ENCODE measurements at places on chromosomes 3 and 15.

GRCh38 chr15:31597466-31597865, 270.8 kb downstream of the KLF13 start:
- no peak for DNase-seq

- DNase-seq: no peak
These were observed 31.0 kb downstream of the FGD5 start for GRCh38 chr3:14849638-14850230.

DNA sequence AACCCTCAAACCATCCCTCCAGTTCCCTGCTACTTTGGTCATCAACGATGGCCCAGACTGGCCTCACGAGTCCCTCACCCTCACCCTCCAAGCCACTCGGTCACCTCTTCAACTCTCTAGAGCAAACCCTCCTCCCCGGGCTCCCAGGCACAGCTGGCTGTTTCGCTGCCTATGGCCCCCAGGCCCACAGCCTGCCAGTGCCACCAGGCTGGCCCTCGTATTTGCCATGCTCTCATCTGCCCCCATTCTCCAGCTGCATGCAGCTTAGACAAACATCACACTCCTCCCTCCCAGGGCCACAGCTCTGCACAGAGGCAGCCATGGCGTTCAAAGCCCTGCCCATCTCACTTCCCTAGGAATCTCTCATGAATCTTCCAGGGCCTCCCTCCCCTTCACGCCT, 13.8 kb downstream of the RAB43 start:
- no peak for DNase-seq

DNA sequence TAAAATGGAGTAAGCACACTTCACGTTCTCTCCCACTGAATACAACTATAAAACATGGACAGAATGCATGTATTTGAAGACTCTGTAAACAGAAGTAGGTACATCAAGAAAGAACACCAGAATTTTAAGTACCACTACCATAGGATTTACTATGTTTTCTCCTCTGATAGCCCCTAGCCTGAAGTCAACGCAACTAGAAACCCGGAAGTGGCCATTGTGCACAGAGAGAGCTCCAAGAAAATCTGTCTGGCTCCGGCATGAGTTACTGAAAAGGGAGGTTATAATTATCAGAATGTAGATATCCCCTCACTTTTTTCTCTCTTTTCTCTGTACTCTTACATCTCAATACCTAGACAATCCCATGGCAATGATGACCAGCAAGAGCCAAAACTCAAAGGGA, 23.8 kb downstream of the KBTBD12 start:
- DNase-seq: no peak

DNA sequence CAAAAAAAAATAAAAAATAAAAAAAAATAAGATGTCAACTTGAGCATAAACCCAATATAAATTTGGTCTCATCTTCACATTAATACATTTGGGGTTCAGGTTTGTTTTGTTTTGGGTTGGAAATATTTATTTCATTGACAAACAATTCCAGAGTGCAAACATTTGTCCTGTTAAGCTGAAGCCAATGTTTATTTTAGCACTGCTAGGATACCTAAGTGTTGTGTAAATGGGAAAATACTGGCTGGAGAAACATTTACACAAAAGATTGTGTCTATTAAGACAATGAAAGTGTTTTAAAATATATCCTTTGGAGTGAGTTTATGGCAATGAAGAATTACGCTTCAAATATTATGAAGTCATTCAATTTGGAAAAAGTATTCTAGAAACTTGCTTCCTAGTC, 91.1 kb downstream of the MEIS2 start:
- no peak for DNase-seq

- no peak for DNase-seq
These were observed 207.4 kb upstream of the HES1 start for GRCh38 chr3:193928354-193929209.

DNA sequence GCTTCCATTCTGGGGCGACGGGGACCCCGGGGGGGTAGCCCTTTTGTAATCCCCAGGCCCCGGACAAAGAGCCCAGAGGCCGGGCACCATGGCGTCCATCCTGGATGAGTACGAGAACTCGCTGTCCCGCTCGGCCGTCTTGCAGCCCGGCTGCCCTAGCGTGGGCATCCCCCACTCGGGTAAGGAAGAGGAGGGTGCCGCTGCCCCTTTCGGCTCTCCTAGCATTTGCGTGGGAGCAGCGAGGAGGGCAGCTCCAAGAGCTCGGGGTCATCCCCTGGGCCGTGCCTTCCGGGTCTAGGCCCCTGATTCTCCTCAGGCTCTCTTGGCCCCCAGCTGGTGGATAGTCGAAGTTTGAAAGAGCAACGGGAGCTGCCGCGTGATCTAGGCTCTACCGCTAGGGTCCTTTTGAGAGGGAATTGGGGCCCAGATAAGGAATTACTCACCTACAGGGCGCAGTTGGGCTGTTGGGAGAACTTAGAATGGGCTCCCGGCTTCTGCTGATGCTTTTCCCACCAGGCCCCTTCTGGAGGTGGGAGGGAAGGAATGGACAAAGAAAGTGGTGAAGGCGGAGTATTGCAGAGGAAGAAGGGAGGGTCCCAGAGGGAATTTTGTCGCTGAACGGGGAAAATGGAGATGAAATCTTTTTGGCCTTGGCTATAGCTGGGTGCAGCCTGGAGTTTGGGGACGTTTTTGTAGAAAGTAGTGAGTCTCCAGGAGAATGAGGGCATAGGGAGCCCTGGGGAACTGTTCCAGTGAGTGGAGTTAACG, 615 bp downstream of the VPS18 start:
- peak; percentile 32 for DNase-seq

- no peak for DNase-seq
These were observed 129.7 kb upstream of the TPM1 start for GRCh38 chr15:62912808-62913207.

GRCh38 chr15:99307735-99308134, 56.5 kb downstream of the LRRC28 start:
- DNase-seq: no peak

DNA sequence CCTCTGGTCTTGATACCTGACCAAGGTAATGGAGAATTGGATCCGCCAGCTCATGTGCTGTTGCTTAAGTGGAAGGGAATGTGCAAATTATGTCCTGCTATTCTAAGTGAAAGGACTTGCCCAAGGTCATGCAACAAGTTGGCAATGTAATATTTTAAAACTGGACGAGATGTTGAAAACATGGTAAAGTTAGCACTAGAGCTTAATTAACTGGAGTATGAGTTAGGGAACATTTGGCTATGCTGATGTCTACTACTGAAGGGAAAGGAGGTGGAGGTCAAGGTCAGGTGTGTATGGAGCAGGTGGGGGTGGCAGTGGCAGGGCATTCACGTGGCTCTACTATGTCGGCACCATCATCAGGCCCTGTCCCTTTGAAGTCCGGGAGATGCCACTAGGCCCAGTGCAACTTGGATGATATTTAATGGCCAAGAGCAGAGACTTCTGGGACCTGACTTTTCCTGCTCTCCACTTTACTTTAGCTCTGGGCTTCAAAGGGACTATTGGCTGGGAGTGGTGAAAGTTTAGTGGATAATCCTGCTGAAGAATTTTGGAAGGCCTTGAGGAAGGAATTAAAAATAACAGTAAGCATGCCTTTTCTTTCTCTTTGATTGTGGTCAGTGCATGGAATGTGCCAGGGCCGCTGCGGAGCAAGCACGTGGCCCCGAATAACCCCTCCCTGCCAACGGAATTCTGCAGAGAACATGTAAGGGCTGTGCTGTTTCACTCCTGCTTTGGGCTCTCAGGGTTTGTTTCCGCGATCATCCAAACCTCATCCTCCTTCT, 14.9 kb downstream of the SMAD3 start:
- no peak for DNase-seq

DNA sequence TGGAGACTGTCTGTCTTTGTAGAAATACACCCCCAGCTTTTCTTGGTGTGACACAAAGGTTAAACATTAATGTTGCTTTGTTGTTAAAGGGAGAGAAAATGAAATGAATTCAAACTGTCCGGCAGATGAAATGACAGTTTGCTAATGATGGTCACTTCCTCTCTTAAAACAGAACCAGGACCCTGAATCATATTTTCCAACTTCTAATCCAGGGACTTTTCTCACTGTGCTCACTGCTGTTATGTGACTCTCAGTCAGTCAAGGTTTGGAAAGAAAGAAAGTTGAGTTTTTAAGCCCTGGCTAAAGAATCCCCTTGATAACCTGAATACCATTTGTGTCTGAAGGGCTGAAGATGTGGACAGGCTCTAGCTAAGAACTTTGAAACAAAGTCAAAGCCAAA, 215.8 kb downstream of the AGBL1 start:
- no peak for DNase-seq

DNA sequence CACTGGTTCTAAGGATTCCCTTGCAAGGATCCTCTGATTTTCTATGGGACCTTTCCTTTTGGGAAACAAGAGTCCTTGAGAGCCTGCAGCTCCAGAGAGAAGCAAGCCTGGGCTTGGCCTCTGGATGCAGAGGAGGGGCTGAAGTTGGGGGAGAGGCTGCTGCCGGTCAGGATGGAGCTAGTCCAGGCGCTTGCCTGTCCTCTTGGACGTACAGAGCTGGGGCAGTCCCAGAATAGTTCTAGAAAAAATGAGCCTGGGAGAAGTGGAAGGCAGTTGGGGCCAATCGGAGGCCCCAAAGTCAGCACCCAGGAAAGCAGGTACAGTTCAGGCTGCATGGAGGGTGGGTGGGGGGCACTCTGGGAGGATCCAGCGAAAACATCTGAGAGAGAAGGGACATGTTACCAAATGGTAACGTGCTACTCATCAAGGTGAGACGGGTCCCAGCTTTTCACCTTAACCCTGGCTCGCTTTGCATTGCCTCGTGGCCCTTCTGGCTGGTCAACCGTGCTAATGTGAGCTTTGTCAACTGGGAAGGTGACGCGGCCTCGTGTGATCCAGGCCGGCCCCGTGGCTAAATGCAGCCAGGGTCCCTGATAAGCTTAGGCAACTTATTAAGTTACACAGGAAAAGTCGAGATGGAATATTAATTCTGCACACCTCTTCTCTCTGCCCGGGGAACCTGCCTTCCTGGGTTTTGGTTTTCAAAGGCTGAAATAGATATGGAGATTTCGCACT, 38.7 kb upstream of the MAGEF1 start:
- no peak for DNase-seq

- no peak for DNase-seq
These were observed 123.3 kb downstream of the XXYLT1 start for GRCh38 chr3:195147649-195148080.

DNA sequence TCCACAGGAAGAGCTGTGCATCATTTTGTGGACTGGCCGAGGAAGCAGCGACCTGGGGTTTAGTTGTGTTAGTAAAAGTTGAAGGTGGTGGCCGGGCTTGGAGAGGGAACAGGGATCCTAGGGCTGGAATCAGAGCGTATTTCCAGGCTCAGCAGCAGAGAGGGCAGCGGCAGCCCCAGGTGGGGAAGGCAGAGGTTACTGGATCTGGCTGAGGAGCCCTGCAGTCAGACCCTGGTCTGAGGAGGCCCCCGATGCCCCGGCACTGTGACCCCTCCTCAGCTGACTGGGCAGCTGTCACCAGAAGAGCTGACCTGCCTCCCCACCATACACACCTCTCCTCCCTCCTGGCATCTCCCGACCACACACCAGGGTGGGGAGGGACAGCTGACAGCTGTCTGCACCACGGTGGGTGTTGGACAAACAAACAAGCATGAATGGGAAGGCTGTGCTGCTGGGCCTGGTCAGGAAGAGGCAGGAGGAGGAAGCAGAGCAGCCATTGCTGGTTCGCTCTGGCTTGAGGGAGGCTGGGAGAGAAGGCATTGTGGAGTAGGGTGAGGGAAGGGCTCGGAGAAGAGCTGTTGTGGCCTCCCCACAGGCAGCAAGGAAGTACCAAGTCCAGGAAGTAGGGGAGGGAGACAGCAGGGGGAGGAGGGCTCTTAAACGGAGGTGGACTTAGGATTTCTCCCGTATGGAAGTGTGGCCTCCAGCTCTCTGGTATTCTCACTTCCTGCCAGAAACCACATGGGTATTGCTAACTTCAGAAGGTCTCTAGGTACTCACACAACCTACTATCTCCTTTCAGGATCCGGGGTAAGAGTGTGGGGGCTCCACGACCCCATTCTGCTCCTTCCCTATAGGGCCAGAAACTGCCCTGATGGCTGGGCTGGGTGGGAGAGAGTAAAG, 49.5 kb upstream of the HACD2 start:
- no peak for DNase-seq

- no peak for DNase-seq
These were observed 2.4 kb downstream of the ATP1B3 start for GRCh38 chr3:141878817-141879216.

GRCh38 chr3:155308831-155309230, 15.3 kb upstream of the STRIT1 start:
- no peak for DNase-seq

DNA sequence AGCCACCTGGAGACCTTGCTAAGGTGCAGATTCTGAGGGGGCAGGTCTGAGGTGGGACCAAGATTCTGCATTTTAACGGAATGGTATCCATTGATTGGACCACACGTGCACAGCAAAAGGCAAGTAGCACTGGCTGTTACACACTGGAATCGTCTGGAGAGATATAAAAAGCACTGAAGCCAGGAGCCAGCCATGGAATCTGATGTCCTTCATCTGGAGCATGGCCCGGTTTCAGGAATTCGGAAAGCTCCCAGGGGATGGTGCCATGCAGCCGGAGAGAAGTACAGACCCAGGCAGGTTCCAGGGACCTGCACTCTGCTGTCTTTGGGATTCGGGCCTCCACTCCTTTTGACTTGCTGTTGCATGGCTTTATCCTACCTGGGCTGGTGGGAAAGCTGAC, 28.8 kb upstream of the PRR20G start:
- DNase-seq: no peak

GRCh38 chr3:122033023-122033422, 11.0 kb upstream of the ILDR1 start:
- no peak for DNase-seq

DNA sequence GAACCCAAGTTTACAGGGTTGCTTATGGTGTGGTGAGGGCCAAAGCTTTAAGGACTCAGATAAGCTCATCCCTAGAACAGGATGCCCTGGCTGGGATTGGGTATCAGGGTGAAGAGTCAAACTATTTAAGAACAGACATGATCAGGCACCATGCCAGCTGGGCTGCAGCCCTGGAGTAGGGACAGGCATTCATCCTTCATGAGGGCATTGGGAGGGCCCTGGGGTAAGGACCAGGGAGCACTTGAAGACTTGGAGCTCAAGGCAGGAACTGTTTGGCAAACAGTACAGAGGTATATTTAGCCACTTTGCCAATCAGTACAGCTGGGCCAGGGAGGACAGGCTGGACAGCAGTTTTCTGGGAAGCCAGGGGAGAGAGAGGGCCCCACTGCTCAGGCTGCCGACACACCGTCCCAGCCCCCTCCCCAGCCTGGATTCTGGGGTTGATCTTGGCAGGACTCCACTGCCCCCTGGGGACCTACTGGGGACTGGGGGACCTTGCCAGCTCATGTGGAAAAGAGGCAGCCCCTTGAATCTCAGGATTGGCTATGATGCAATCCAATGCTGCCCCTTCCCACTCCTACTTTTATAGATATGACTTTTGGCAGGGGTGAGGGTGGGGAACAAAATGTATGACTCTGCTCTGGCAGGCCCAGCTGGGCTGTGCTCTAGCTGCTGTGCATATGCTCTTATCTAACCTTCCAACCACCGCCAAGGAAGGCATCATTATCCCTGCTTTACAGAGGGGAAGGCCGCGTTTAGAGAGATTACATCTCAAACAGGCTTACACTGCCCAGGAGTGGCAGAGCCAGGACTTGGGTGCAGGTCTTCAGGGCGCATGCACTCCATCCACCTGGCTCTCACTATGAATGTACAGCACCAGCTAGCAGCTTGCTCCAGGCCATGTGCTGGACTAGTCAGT, 2.3 kb downstream of the PLA2G4E start:
- DNase-seq: no peak
